ENCODE measurements at places on chromosomes 13 and 19. TPM values are rescaled to one million over a fixed set of nuclear protein-coding genes. Genes with fewer than 3 reads are reported as not detected.

Gene TPTE2
- total RNA-seq: not detected

Gene LINGO3
- total RNA-seq: not detected

Gene CNMD
- not detected for total RNA-seq

Gene PTPRS
- total RNA-seq: 79.7 TPM

Gene EFNA2
- total RNA-seq: 0.37 TPM

DNA sequence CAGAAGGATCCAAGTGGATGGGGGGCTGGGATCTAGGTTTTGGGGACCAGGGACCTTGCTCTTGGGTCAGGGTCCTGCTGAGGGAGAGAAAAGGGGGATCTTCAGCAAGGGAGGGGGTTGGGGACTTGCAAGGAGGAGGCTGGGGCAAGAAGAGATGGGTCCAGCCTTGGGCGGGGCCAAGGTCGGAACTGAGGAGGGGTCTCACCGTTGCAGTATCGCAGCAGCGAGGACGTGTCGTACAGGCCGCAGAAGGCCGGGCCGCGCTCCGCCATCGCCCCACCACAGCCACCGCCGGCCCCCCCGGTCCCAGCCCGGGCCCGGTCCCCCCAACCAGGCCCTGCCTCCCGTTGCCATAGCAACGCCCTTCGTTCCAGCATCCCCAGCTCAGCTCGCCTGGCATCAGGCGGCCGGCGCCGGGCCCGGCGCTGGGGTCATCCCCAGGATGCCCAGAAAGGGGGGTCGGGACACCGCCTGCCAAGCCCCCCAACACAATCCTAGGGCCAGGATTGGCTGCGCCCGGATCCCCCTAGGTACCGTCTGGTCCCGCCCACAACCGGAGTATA lies 6.0 kb upstream of the EML2 start:
- DNase-seq: no peak

DNA sequence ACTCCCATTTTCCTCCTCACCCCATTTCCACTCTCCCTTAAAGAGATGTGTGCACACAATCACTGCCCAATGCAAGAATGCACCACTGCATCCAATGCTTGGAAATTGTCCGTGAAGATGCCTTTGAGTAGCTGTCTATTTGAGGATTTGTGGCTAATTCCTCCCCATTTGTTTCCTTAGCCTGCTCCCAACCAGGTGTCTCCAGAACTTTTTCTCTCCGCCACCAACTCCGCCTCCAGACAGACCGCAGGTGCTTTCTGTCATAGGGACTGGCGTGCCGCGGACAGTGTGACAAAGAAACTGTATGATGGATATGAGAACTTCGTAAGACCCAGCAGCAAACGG lies 461 bp upstream of the TM9SF2 start:
- no peak for DNase-seq

DNA sequence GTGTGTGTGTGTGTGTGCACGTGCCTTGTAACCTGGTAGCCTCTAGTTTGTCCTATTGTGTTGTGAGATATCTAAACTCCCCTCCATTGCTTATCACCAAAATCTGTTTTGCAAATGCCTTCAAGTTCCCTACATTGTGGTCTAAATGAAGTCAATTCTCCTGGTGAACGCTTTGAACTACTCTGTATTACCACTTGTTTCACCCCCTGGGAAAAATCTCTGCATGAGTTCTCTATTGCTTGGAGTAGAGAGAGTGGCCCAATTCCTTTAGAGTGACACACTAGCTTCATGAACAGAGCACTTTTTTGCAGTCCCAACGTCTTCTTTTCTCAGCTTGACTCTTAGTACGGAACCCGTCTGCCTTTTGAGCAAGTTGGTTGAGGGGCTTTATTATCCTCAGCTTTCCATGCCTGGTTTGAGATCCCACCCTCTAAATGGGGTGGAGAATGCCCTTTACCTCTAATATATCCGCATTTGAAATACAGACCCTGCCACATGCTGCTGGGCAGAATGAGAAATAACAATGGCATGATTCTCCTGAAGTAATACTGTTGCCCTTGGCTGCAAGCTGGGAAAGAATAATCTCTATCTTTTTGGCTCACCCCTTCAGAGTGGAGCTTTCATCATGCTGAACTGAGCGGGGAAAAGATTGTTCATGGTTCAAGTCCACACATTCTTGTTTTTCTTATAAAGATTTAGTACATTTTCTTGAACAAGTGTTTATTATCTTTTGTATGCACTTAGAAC lies 2545.3 kb downstream of the PCDH9 start:
- DNase-seq: no peak

- DNase-seq: no peak
These were observed 1.1 kb downstream of the METTL21C start for GRCh38 chr13:102693776-102694175.

DNA sequence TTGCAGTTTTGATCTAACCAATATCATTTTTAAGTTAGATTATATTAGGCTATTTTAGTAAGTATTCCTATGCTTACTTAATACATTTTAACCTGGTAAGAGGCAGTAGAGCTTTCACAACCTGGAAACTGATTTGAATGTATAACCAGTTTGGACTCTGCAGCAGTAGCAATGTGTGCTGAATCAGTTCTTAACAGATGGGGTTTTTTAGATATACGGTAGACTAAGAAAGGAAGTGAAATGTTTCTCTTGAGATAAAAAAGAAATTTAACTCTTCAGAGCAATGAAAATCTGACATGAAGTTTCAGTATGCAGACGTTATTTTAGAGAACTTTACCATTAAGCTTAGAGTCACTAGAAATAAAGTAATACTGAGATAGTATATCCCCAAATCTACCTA lies 2.7 kb downstream of the NBEA start:
- DNase-seq: no peak

All from SK-MEL-5 (cell line).